Foreskin keratinocyte (primary cell): ENCODE measurements at places on chromosomes 4 and X. TPM values are rescaled to one million over a fixed set of nuclear protein-coding genes. Genes with fewer than 3 reads are reported as not detected.

- no peak for DNase-seq
These were observed 48.7 kb upstream of the STX18 start for GRCh38 chr4:4590546-4590945.

DNA sequence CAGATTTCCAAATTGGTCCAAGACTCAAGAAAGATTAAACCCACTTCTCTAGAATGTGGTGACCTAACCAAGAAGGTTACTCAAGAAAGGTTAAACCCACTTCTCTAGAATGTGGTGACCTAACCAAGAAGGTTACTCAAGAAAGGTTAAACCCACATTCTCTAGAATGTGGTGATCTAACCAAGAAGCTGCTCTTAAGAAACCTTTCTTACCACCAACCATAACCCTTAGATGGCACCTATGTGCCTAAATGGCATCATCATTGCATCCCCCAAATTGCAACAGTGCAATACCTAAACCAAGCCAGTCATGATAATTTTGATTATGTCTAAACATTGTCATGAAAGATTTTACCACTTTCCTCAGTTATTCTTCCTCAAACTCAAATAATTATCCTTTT lies 49.2 kb downstream of the IDS start:
- no peak for DNase-seq

DNA sequence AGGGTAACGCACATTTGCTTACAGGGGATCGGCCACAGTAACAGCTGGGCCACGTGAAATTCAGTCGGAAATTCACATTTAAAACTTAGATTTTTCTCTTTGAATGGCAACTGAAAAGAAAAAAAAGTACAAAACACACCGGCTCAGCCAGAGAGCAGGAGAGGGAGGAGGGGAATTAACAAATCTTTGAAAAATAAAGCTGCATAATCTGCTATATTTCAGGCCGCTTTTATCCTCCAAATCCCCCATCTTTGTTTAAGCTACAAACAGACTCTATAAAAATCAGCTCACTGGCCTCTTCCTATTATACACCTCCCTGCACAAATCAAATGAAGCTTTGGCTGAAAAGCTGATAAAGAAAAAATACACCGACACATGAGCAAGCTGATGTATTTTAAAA lies 169.1 kb downstream of the LDB2 start:
- no peak for DNase-seq

FAM90A26 gene
- not detected in 2 replicates for polyA plus RNA-seq

KLHL4 gene
- polyA plus RNA-seq, result not detected in 2 replicates
